ENCODE measurements at places on chromosomes 11 and 22. TPM values are rescaled to one million over a fixed set of nuclear protein-coding genes. Genes with fewer than 3 reads are reported as not detected.

Gene APOBEC3G
- polyA plus RNA-seq, result 5.2 TPM

Gene INSC
- polyA plus RNA-seq, result 0.73 TPM

- no peak for DNase-seq
Observed at GRCh38 chr22:38707346-38707745, 1.6 kb downstream of the GTPBP1 start.

DNA sequence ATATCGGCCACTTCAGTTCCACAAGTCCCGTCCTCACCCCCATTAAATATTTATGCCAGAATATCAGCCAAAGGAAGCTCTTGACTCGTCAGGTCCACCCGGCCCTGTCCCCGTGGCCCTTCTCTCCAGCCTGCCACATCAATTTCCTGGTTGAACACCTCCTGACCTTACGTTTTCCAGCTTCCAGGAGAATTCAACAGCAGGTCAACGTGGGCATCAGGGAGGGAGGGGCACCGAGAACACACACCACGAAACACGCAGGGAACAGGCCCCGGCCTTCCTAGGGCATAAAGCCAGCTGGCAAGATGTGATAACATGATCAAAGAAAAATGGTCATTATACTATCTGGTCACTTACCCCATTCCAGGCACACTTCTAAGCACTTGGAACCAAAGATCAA, 15.3 kb downstream of the SULT4A1 start:
- DNase-seq, result no peak

DNA sequence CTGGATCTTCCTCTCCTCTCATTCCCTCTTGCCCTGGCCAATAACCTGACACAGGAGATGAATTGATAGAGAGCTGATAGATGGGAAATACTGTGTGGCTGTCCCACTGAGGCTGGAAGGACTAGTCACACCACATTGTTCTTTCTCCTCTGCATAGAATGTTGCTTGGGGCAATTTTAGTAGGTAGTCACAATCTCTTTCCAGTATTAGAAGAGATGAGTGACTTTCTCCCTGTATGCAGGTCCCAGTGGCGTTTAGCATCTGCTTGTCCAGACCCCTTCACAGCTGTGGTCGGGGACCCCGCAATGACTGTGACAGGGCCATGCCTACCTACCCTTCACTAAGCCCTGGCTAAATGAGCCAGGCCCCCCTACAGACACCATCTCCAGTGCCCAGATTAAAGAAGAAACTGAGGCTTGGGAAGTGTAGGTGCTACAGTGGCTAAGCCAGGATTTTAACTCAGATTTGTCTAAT, 24.0 kb upstream of the P2RY2 start:
- DNase-seq, result no peak
